Spinal cord (tissue), 10 donors: ENCODE measurements at places on chromosomes 5 and 9.
A peak's percentile ranks its signal among the peaks of the same experiment; 100 is the strongest.

GRCh38 chr5:112737463-112738190 is at the start of gene APC:
APC (plus strand) TSS chr5:112737885; CDS start chr5:112754891, 17,006 bp downstream.
- peaks cover 19% of the 10 kb centered on the region for H3K4me1 ChIP-seq
- H3K36me3 ChIP-seq, result peaks cover 3% of the 10 kb centered on the region
- H3K4me3 ChIP-seq, result peak within 1 kb of the TSS; percentile 91
- DNase-seq, result peak; percentile 89
- H3K27me3 ChIP-seq, result no peaks in the 10 kb centered on the region
- H3K27ac ChIP-seq, result peak within 1 kb of the TSS; percentile 96

- no peaks in the 10 kb centered on the region for H3K4me1 ChIP-seq
- no peak overlapping the region for H3K4me3 ChIP-seq
- no peak overlapping the region for H3K27ac ChIP-seq
- no peaks in the 10 kb centered on the region for H3K36me3 ChIP-seq
Observed at GRCh38 chr9:107782789-107783188, 293.2 kb upstream of the KLF4 start.

DNA sequence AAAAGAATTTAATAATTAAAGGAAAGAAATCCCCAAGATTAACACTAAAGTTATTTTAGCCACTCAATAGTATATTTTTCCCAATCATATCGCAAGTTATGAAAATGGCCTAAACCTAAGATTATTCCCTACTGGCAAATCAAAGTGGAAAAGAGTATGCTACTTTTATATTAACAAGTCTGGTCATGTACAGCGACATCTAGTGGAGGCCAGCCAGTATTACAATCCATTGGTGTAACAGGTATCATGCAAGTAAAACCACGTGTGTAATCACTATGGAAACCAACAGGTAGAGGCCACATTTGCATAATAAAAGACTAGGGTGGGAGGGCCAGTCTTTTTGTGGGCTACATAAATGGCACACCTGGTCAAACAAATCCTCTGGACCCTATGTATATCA is 976.4 kb upstream of the CDH9 start:
- H3K4me3 ChIP-seq, result no peak overlapping the region
- H3K27me3 ChIP-seq, result no peaks in the 10 kb centered on the region
- DNase-seq, result no peak
- no peak overlapping the region for H3K27ac ChIP-seq

GRCh38 chr5:83931969-83932368 is 211.3 kb upstream of the HAPLN1 start:
- H3K4me3 ChIP-seq, result no peak overlapping the region
- no peaks in the 10 kb centered on the region for H3K36me3 ChIP-seq
- no peak overlapping the region for H3K27ac ChIP-seq
- no peaks in the 10 kb centered on the region for H3K4me1 ChIP-seq
- DNase-seq, result no peak

DNA sequence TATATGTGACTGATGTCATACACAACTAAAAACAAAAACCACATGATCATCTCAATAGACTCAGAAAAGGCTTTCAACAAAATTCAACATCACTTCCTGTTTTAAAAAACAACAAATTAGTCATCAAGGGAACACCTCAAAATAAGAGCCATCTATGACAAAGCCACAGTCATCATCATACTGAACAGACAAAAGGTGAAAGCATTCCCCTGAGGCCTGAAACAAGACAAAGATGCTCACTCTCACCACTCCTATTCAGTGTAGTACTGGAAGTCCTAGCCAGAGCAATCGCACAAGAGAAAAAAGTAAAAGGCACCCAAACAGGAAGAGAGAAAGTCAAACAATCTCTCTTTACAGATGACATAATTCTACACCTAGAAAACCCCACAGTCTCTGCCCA is 893.5 kb upstream of the EDIL3 start:
- H3K27ac ChIP-seq, result no peak overlapping the region
- DNase-seq, result no peak

- no peak overlapping the region for H3K27ac ChIP-seq
- no peaks in the 10 kb centered on the region for H3K4me1 ChIP-seq
- H3K4me3 ChIP-seq, result no peak overlapping the region
- H3K36me3 ChIP-seq, result peaks cover 75% of the 10 kb centered on the region
Observed at GRCh38 chr9:93267091-93267541, 83.2 kb downstream of the WNK2 start.

GRCh38 chr9:14400658-14400995 is 86.7 kb upstream of the NFIB start:
- H3K36me3 ChIP-seq, result no peaks in the 10 kb centered on the region
- H3K27me3 ChIP-seq, result no peaks in the 10 kb centered on the region
- DNase-seq, result no peak
- peak overlapping the region; percentile 4 for H3K27ac ChIP-seq
- H3K4me1 ChIP-seq, result peaks cover 7% of the 10 kb centered on the region

GRCh38 chr9:130400870-130401269 is 43.9 kb upstream of the ASS1 start:
- no peak overlapping the region for H3K27ac ChIP-seq
- H3K4me1 ChIP-seq, result no peaks in the 10 kb centered on the region
- peaks cover 25% of the 10 kb centered on the region for H3K36me3 ChIP-seq
